ENCODE measurements at places on chromosomes 6 and 20. TPM values are rescaled to one million over a fixed set of nuclear protein-coding genes. Genes with fewer than 3 reads are reported as not detected.

The GNMT gene
- total RNA-seq: 0.08 TPM

The PNLDC1 gene
- 0.05 TPM for total RNA-seq

The CLPSL2 gene
- 0.80 TPM for total RNA-seq

The ARFGEF3 gene
- total RNA-seq: 0.63 TPM

The RAET1E gene
- total RNA-seq: 2.9 TPM

The HLA-DRB5 gene
- total RNA-seq: not detected

The COL19A1 gene
- total RNA-seq: not detected

All from A549 treated with dexamethasone at 1 μM for 4 hours (cell line).